Naive B cell (primary cell): ENCODE measurements at places on chromosomes 7 and 10.

GRCh38 chr10:102876747-102877153 is 7.5 kb downstream of the AS3MT start:
- DNase-seq, result no peak

- DNase-seq, result no peak
Observed at GRCh38 chr10:76621886-76622620, 1015.6 kb downstream of the KCNMA1 start.

DNA sequence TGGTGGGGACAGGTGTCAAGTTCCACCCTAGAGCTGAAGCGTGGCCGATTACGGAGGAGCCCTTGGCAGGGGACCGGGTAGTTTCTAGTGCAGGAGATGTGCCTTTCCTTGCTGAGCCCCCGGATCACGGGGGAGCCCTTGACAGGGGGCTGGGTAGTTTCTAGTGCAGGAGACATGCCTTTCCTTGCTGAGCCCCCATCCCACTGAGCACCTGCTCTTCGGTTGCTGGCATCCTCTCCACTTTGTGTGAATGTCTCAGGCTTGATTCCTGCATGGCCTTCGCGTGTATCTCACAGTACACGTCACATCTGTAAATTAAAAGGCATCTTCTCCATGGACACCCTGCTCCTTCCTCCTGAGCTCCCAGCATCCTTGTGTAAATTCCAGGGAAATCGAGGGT is 263.5 kb downstream of the ADARB2 start:
- no peak for DNase-seq

- DNase-seq, result no peak
Observed at GRCh38 chr7:103130901-103131624, 17.8 kb downstream of the NAPEPLD start.

DNA sequence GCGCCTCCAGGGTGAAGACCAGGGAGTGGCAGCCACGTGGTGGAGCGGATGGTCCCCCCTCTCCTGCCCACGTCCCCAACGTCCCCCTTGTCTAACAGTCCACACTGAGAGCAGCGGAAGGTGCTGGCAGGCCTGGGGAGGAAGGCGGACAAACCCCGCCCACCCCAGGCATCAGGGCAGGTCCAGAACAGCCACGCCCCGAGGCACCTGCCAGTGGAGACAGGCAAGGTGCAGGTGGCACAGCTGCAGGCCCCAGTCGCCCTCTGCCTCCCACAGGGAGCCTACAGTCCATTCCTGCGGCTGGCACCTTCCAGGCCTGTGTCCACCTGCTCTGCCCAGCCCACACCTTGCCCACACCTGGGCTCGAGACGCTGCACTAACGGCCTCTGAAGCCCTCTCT is 24.9 kb downstream of the CYP2W1 start:
- no peak for DNase-seq

GRCh38 chr10:58755677-58756076 is 243.0 kb downstream of the BICC1 start:
- DNase-seq, result no peak

- no peak for DNase-seq
Observed at GRCh38 chr10:79201706-79202105, 132.9 kb downstream of the ZMIZ1 start.

- DNase-seq, result no peak
Observed at GRCh38 chr7:28669330-28669729, 257.0 kb downstream of the CREB5 start.

GRCh38 chr7:103119791-103120291 is 29.1 kb downstream of the NAPEPLD start:
- DNase-seq, result no peak

DNA sequence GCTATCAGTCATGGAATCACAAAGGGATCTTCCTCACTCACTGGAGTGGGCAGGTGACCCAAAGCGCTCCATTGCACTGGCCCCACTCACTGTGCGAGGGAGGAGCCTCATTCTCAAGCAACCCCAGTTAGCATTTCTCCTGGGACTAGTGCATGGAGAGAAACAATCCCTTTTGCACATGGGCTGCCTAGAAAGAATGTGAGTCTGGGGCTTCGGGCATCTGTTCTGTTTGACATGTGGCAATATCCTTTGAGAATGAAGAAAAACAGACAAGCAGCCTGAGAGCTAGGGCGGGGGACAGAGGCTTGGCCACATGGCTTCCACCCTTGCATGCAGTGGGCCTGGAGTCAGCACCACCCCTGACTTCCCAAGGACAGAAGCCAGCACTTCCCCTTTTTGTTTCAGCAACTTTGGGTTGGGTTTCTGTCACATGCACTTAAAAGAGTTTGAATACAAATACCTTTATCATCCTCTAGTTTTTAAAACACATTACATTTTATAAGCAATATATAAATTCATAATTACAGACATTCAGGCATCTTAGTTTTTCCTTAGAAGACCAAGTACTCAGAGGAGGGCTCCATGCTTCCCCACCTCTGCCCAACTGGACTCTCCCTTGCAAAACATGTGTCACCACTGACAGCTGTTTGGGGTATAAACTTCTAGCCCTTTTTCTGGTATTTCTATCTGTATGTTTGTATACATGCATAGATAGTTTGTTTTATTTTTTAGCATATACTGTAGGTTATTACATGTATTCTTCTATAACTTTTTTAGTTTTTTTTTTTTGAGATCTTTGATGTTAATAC is 73.8 kb downstream of the RBM20 start:
- DNase-seq, result peak; percentile 45

- no peak for DNase-seq
Observed at GRCh38 chr10:91477236-91477635, 67.1 kb downstream of the HECTD2 start.

DNA sequence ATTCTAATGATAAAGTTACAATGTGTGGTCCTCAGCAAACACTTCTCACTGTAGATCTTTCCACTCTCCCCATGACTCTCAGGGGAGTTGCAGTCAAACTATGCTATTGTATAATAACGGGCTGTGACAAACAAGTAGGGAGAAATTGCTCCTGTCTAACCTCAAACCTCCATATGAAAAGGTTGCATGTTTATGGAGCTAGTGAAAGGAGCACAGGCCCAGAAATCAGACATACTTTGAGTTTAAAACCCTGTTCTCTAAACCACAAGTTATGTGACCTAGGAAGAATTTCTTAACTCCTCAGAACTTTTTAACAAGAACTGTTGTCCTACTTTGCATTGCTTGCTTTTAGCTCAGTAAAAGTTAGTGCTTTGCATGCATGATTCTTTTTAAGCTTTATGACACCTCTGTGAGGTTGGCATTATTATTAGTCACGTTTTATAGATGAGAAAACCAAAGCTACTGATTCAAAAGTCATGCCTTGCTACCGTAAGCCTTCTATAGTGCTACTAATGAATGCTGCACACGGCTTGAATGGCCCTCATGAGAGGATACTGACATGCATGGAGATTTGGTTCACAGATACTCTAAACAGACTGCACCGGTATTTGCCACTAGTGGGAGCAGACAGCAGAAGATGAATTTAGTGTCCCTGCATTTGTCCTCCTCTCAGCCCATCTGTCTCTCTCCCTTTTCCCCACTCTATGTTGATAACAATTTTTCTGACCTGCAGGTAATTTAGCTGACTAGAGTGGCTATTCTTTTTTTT is 129.5 kb upstream of the PCGF5 start:
- DNase-seq, result no peak

DNA sequence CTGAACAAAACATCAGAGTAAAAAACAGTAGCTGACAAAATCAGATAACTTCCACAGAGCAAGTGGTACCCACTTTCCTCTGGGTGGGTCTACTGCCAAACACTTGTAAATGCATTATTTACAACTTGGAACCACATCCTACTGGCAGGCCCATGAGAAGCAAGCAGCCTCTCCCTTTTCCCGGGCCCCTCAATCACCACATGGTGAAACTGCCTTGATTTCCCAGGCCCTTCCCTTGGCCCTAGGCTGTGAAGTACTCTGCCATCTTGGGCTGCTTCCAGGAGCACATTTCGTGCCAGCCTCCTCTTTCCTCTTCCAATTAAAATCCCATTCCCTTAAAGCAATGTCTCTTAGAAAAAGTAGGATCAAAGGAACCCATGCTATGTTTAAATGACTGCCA is 71.4 kb downstream of the CUZD1 start:
- DNase-seq, result no peak

GRCh38 chr10:116105264-116105663 is 167.7 kb downstream of the GFRA1 start:
- DNase-seq, result no peak

- no peak for DNase-seq
Observed at GRCh38 chr10:3986493-3987142, 201.6 kb upstream of the KLF6 start.

- DNase-seq, result no peak
Observed at GRCh38 chr7:31251441-31251840, 89.1 kb downstream of the NEUROD6 start.

- no peak for DNase-seq
Observed at GRCh38 chr7:97847791-97848190, 24.4 kb downstream of the ASNS start.

GRCh38 chr7:101970801-101971200 is 153.4 kb downstream of the CUX1 start:
- no peak for DNase-seq

DNA sequence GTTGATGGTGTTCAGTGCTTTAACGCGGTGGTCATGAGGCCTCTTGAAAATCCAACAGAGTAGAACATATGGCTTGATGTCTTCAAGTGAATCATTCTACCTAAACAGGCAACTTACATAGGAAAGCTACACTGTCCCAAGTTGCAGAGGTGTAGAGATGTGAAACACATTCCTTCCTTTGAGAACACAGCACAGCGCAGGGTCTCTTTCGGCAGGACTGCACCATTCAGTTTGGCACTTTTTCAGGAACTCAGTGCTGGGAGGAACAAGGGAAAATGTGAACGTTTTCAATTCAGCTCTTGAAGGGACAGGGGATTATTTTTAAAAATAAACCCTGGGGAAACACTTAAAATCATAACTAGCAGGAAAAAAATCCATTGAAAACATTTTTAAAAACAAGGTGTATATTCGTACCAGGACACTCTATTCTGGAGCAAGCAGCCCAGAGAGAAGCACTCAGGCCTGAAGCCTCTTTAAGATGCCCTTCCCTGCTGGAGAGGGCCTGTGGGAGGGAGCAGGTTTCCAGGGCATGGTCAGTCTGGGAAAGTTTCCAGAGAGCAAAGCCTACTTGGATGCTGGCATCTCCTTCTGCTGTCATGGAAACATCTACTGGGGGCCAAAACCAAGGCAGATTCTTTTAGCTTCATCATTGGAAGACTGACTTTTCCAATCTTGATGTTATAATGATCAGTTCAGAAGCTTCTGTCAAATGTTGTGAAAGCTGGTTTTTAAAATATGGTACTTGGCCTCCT is 60.4 kb upstream of the NPVF start:
- no peak for DNase-seq

DNA sequence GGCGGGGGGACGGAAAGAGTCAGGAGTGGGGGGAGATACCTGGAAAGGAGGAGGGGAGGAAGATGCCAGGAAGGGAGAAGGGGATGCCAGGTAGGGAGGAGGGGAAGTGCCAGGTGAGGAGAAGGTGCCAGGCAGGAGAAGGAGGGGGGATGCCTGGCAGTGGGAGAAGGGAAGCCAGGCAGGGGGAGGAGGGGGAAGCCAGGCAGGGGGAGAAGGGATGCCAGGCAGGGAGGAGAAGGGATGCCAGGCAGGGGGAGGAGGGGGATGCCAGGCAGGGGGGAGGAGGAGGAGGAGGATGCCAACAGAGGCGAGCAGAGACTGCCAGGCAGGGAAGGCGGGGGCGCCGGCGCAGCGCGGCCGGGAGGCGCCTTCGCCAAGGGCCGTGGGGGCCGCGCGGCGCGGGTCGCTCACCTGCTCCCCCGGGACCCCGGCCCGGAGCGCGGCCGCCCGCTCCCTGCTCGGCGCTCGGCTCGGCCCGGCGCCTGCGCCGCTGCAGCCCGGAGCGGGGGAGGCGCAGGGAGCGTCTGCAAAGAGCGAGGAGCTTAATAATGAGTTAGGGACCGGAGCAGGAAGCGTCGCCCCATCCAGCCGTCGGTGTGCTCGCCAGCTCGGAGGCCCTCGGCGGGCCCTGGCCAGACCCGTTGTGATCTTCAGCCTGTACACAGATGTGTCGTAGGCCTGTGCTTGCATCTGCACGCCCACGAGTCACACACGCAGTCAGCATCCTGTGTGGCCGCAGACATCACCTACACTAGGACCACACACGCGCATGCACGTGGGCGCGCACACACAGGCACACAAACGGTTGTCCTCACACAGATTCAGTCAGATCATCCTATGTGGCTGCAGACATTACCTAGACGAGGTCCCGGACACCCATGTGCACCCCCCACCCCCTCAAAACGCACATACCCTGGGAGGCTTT is 28.4 kb upstream of the SMARCD3 start:
- DNase-seq, result peak; percentile 18

DNA sequence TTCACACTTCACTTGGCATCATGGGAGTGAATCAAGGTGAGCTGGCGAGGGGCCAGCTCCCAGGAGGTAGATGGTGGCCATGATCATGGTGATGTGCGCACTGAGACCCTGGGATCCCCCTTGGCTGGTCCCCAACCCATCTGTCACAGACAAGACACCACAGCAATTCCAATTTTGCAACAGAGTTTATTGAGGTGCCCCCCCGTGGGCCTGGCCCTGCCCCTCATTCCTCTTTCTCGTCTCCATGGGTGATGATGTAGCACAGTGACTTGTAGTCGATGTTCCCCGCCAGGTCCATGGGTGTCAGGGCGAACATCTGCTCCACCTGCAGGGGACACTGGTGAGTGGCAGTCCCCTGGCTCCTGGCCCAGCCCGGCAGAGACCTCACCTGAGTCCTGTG is 2.4 kb downstream of the MYL7 start:
- DNase-seq, result no peak

DNA sequence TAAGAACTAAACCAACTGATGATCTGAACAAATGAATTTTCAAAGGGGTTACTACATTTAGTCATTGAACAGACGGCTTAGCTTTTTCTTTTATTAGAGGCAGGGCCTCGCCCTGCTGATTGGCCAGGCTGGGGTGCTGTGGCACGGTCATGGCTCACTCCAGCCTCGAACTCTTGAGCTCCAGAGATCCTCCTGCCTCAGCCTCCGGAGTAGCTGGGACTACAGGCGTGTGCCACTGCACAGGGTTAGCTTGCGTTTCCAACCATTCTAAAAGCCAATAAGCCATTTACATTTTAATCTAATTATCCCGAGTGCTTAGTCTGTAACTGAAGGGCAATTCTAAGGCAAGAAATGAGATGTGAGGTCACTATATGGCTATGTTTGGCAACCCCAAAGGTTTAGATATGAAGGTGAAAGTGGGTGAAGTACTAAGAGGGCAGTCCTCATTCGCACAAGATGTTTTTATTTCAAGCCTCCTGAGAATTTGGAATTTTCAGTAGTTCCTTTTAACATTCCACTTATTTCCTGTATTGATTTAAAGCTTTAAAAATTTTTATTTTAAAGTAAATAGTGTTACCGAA is 1.6 kb upstream of the CDK13 start:
- DNase-seq, result no peak

- DNase-seq, result no peak
Observed at GRCh38 chr7:55575733-55576132, 3.4 kb upstream of the VOPP1 start.

- DNase-seq, result no peak
Observed at GRCh38 chr10:29698773-29699490, 64.2 kb upstream of the SVIL start.

GRCh38 chr7:45216622-45217165 is 59.1 kb downstream of the RAMP3 start:
- DNase-seq, result no peak
